Large intestine (tissue), 12 donors: ENCODE measurements at places on chromosomes 6 and 20. TPM values are rescaled to one million over a fixed set of nuclear protein-coding genes. Genes with fewer than 3 reads are reported as not detected.

The DPPA5 gene
- not detected for polyA plus RNA-seq

GRCh38 chr20:62761759-62762131, 34.5 kb upstream of the MRGBP start:
- no peak for DNase-seq

- no peak for DNase-seq
These were observed 105.6 kb upstream of the PMEPA1 start for GRCh38 chr20:57815405-57815804.

DNA sequence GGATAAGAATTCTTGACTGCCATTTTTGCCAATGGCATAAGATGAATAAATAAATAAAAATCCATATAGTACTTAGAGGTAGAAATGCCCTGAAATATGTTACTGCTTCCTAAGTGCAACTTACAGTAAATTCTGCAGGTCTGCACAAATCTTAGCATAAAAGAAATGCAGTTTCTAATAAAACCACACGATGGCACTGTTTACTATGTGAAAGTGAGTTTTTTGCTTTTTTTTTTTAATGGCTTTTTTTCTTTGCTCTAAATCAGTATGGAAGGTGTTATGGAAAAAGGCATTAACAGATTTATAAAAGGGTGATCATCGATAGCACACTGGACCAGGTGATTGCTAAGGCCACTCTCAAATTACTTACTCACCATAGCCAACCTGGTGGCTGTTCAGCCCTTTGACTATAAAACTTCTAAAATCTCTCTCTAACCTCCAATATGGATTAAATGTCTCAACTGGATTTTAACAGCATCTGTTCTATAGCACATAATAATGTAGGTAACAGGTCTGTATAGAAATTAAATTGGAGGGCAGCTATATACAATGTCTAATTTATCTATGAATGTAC, 45.8 kb downstream of the AHI1 start:
- DNase-seq = peak; percentile 3

- DNase-seq = no peak
These were observed 7.6 kb downstream of the MOCS1 start for GRCh38 chr6:39926668-39927067.

- DNase-seq = no peak
These were observed 83.0 kb downstream of the PHF20 start for GRCh38 chr20:35854713-35855348.
